ENCODE measurements at places on chromosomes 5 and 9.

- no peak for DNase-seq
These were observed 23.2 kb downstream of the HK3 start for GRCh38 chr5:176875783-176876505.

GRCh38 chr5:29382780-29383179 is 1810.7 kb upstream of the CDH6 start:
- no peak for DNase-seq

GRCh38 chr9:129664746-129665388 is 580 bp upstream of the PRRX2 start:
- no peak for DNase-seq

GRCh38 chr9:127822108-127822507 is 19.4 kb downstream of the FPGS start:
- DNase-seq: no peak

- no peak for DNase-seq
These were observed 15.2 kb upstream of the HOMER1 start for GRCh38 chr5:79529110-79529509.

DNA sequence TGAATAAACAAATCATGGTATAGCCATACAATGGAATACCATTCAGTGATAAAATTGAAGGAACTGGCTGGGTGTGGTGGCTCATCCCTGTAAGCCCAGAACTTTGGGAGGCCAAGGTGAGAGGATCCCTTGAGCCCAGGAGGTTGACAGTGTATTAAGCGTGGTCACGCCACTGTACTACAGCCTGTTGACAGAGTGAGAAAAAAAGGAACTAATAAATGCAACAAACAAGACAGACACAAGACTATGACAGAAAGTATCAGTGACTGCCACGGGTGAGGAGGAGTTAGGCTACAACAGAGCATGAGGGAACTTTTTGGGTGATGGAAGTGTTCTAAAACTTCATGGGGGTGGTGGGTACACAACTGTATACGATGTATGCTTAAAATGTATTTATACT is 2.2 kb downstream of the FNIP1 start:
- DNase-seq: no peak

- DNase-seq: peak; percentile 22
These were observed 24.5 kb upstream of the MVB12B start for GRCh38 chr9:126301985-126302603.

DNA sequence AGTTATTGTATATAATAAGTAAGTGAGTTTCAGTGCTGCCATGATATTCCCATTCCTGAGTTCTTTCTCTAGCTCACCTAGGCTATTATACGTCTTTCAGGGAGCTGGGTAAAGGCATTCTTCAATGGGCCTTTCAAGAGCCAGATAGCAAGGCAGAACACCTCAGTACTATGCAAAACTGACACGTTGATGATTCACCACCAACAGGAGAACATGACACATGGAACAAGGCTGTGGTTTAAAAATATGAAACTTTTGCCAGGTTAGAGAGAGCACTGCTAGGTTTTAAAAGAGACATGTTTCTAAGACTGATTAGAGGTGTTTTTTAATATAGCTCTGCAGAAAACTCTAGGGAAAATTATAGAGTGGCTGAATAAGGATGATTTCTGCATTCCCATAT is 95.9 kb downstream of the UGCG start:
- DNase-seq: no peak

DNA sequence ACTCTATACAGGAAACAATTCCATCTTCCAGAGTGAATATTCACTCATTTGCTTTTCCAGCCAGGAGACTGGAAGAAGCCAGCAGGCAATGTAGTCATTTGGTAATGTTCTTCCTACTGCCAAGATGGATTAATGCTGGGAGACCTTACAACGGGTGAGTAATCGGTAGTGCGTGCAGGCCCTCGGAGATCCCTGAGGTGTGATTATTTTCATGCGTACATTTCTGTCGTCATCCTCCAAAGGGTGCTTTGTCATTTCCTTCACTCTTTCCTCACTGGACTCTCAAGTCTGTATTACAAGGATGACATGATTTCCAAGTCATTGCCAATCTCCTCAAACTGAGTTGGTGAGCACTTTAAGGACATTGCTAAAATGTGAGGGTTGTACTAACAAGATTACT is 263.5 kb downstream of the CWC27 start:
- peak; percentile 15 for DNase-seq

DNA sequence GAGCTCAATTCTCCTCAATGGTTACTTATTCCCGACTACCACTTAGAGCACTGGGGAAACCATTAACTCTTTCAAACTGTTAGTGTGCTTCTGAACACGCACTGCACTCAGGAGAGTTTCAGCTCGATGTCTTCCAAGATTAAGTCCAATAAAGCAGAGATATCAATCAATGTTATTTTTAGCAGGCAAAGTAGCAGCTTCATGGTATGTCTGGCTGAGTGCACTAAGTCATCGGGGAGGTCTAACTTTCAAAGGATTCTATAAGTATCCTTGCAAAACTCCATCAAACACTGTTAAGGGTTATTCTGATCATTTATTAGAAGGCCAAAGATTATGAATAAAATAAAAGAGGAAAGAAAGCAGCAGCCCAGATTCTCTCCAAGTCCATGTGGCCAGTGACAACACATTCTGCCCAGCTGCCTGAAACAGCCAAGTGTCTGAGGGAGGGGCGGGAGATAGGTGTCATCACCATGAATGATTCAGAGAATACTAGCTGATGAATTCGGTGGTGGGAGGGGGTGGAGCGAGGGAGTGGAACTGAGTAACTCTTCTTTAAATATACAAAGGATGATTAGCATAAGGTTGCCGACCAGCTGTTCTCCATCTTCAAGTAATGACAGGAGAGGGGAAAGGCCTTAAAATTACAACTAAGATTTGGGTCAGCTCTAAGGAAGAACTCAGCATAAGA is 21.3 kb downstream of the NREP start:
- peak; percentile 79 for DNase-seq

GRCh38 chr9:20604562-20604961 is 17.7 kb downstream of the MLLT3 start:
- DNase-seq: no peak

DNA sequence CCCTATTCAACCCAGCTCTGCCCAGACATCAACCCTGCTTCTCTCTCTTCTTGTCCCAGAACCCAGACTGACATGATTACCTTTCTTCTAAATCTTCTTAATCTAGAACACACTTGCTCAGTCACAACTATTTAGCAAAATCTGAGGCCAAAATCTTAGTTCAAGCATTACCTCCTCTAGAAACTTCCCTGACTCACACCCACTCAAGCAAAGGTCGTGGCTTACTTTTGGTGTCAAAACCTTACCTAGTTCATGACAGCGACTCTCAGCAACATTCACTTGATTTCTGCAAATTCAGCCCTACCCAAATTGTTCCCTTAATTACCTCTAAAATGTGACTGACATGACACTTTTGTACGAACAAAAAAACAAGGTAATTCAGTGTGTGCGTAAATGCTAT is 130.2 kb downstream of the TLE1 start:
- no peak for DNase-seq

GRCh38 chr5:65479527-65479926 is 2.2 kb downstream of the ADAMTS6 start:
- no peak for DNase-seq

DNA sequence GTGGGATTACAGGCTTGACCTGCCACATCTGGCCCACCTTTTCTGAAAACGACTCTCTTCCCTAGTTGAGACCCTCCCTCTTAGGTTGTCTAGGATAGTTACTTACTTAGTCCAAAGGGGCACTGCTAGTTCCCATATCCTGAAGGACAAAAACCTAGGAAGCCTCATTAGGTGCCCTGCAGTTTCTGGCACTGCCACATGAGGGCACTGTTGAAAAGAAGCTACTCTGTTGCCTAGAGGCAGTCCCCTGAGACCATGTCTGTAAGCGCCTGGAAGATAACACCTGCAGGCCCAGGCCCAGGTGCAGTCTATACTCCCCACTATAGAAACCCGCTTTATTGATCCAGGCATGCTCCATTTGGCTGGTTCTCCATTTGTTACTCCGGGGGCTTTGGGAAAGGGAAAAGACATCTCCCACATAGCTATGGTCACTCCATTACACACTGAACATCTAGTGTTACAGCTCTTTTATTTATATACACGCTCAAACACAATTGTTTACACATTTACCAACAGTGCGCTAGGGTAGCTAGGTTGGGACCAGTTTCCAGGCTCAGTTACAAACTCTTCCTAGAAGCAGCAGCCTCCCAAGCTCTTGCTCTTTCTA is 73.4 kb upstream of the PPARGC1B start:
- peak; percentile 46 for DNase-seq

DNA sequence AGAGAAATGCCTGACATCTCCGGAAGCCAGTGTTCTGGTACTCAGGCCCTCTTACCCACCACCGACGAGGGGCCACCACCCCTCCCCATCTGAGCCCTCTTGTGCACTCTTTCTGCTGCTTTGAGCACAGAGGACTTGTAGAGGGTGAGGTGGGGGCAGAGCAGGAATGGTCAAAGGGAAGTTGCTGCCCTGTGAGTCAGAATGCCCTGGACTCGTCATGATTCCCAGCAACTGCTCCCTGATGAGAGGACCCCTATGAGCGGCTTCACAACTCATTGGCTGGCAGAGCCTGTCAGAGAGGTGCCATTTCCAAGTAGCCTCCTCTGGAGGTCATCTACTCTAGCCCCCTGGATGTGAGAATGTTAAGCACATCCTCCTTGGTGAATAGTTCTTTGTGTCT is 845 bp downstream of the ECSCR start:
- no peak for DNase-seq

- DNase-seq: no peak
These were observed 3.3 kb upstream of the PLGRKT start for GRCh38 chr9:5441043-5441442.

GRCh38 chr5:158899792-158900191 is 199.9 kb downstream of the EBF1 start:
- DNase-seq: no peak

DNA sequence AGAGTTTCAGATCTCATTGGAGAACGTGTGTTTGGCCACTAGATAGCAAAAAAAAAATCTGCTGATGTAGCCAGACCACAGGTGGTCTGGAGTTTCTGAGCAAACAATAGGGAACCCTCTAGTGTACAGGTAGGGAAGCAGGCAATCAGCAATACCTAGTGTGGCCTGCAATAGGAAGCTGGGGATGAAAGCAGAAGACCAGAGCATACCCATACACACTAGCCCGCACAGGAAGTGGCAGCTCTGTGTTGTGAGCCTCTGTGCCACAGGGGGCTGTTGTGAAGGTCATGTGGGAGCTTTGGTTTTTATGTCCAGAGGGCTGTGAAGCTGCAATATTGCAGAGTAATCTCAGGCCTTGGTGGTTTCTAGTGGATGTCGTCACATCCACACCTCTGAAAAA is 81.2 kb downstream of the MTAP start:
- DNase-seq: no peak

DNA sequence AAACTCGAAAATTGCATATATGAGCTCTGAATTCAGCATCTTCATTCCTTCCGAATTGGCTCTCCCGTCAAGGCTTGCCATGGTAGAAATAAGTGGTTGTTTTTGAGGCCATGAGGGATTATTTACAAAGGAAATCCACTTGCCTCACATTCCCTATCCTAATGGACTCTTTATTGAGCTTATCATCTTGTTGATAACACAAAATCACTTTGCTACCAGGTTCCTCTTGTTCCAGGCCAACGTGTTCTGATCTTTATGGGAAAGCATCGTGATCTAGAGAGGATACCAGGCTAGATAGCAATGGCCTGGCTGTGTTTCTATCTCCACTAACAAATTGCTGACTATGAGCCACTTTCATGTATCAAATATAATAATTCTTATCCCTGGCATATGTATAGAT is 811.7 kb downstream of the TLR4 start:
- no peak for DNase-seq

DNA sequence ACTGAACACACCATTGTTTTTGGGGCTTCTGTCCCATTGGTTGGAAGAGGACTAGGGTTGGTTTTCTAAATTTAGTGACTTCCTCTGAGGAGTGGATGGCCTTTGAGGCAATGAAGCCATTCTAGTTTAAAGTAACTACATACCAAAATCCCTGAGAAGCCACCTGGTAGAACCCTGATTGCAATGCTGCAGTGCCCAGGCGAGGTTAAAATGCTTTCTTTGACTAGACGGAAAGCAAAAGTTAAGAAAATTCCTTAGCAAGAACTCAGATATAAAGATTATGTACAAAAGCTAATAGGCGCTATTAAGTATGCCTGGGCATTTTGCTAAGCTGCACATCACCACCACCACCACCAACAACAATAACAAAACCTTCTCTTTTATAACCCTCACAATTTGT is 20.6 kb downstream of the GLRX start:
- no peak for DNase-seq

GRCh38 chr5:5275211-5275610 is 135.1 kb downstream of the ADAMTS16 start:
- no peak for DNase-seq

DNA sequence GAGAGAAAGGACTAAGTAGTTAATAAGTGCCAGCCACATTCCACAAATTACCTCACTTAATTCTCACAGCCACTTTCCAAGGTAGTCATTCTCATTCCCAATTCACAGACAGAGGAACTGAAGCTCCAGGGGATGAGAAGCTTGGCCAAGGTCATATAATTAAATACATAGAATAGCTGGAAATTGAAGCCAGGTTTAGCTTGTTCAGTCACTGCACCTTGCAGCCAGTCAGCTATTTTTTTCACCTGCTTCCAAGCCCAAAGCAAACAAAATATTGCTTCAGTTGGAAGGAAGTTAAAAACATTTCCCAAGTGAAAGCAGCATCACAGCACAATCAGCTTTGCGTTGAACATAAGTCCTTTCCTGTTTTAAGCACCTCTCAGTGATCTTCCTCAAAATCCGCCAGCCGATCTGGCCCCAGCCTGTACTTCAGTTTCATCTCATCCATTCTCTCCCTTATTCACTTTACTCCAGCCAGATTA is 4.8 kb downstream of the ALDH1A1 start:
- DNase-seq: no peak

GRCh38 chr5:79555418-79555817 is 41.5 kb upstream of the HOMER1 start:
- no peak for DNase-seq

GRCh38 chr5:142876817-142877216 is 106.6 kb downstream of the ARHGAP26 start:
- DNase-seq: no peak

- no peak for DNase-seq
These were observed 41.0 kb upstream of the ANGPTL2 start for GRCh38 chr9:127163409-127163808.

GRCh38 chr5:175683921-175684320 is 26.1 kb downstream of the HRH2 start:
- DNase-seq: no peak

DNA sequence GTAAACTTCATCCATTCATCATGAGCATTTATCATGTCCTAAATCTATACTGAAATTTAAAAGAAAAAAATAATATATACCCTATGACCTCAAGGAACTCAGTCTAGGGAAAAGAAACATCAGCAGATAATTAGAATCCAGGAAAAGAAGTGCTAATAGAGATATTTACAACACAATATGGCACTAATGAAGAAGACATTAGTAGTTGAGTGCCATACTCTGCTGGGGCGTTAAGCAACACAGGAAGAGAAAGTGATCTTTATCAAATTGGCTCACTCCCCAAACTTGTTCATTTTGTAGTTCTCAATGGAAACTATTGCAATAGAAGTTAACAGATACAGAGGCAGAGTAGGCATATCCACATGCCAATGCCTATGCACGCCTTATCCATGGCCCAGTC is 27.5 kb downstream of the GABRA6 start:
- no peak for DNase-seq

Measured in gastrocnemius medialis (tissue), 4 donors.